SK-N-SH (cell line): ENCODE measurements at places on chromosomes 13 and 19.

DNA sequence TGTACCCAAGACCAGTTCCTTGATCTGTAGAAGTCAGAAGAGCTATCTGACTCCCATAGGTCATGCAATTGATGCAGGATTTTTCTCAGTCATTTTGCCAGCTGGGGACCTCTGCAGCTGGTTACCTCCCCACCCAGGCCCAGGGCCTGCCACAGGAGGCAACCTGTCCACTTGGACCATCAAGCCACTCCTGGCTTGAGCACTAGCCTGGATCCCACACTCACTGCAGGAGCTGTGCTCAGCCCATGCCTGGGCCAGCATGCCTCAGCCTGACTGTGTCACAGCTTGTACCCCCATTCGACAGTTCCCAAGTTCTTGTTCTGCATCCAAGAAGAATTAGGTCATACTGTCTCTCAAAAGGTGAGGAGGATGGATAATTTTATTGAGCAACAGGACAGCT, 189.4 kb downstream of the PCDH17 start:
- no peaks in the 10 kb centered on the region for H3K27me3 ChIP-seq
- no peak overlapping the region for H3K27ac ChIP-seq
- DNase-seq, result no peak
- H3K4me3 ChIP-seq, result no peak overlapping the region
- H3K4me1 ChIP-seq, result no peaks in the 10 kb centered on the region

GRCh38 chr13:98293570-98294142, 116.6 kb upstream of the RNF113B start:
- H3K27ac ChIP-seq, result no peak overlapping the region
- no peak for DNase-seq
- H3K4me3 ChIP-seq, result no peak overlapping the region
- no peaks in the 10 kb centered on the region for H3K27me3 ChIP-seq
- H3K4me1 ChIP-seq, result peaks cover 7% of the 10 kb centered on the region; the same call in 1 of the 2 replicates
- H3K36me3 ChIP-seq, result no peaks in the 10 kb centered on the region

- H3K36me3 ChIP-seq, result no peaks in the 10 kb centered on the region
- H3K27ac ChIP-seq, result no peak overlapping the region
- no peak overlapping the region for H3K4me3 ChIP-seq
- no peak for DNase-seq
- H3K4me1 ChIP-seq, result no peaks in the 10 kb centered on the region
These were observed 35.0 kb downstream of the FLT1 start for GRCh38 chr13:28459911-28460310.

DNA sequence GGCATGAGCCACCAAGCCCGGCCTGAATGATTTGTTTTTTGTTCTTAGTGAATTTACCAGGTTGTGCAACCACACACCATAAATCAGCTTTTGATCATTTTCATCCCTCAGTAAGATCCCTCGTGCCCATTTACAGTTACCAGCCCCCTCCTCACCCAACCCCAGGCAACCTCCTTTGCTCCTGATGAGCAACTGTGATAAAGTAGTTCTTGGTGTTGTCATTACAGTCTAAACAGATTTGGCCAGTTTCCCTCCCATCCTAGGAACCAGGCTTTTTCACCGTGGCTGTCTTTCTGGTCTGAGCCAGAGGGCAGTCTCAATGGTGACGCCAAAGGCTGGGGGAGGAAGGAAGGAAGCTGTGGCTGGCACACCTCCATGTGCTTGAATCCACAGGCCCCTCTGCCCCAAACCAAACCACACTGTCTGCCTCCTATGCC, 61.2 kb upstream of the WDFY2 start:
- no peaks in the 10 kb centered on the region for H3K36me3 ChIP-seq
- DNase-seq, result peak; percentile 45
- H3K4me1 ChIP-seq, result peaks cover 19% of the 10 kb centered on the region
- H3K27ac ChIP-seq, result peak overlapping the region; percentile 43; the same call in 1 of the 2 replicates

DNA sequence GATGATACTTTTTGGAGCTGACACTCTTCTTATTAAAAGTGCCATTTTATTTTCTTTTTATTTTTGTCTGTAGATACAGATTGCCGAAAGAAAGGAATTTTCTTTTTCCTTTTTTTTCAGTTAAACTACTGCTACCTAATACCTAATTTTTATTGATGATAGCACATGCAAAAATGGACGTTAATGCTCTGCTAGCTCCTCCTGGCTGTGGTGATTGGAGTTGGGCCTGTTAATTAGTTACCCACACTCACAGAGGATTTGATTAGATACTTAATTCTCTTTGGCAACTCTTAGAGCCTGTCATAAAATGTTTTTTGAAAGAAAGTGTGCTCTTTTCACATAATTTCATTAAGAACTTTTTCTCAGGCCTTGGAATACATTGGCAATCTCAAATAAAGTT, 366.8 kb downstream of the DCT start:
- no peaks in the 10 kb centered on the region for H3K36me3 ChIP-seq
- no peak for DNase-seq
- no peak overlapping the region for H3K4me3 ChIP-seq

- no peaks in the 10 kb centered on the region for H3K4me1 ChIP-seq
- H3K4me3 ChIP-seq, result no peak overlapping the region
- no peak overlapping the region for H3K27ac ChIP-seq
- no peaks in the 10 kb centered on the region for H3K36me3 ChIP-seq
These were observed 731.0 kb downstream of the SLITRK1 start for GRCh38 chr13:83151308-83151660.

GRCh38 chr13:109243311-109243951, 543.0 kb downstream of the IRS2 start:
- H3K36me3 ChIP-seq, result peaks cover 3% of the 10 kb centered on the region
- DNase-seq, result no peak
- H3K4me3 ChIP-seq, result no peak overlapping the region; the same call in 1 of the 2 replicates
- H3K27ac ChIP-seq, result peak overlapping the region; percentile 83
- no peaks in the 10 kb centered on the region for H3K27me3 ChIP-seq

DNA sequence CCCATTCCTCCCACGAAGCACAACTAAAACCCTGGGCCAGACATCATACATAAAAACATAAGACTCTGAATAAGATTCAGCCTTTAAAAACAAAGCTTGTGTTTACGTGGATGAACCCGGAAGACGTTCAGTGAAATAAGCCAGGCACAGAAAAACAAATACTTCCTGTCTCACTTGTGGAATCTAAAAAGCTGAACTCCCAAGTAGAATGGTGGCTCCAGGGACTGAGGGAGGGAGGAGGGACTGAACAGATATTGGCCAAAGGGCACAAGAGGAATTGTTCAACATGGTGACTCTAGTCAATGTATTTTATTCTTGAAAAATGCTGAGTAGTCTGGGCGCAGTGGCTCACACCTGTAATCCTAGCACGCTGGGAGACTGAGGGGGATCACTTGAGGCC, 35.7 kb upstream of the TPM4 start:
- no peak for DNase-seq
- H3K27me3 ChIP-seq, result peaks cover 2% of the 10 kb centered on the region; the same call in 1 of the 2 replicates
- H3K4me3 ChIP-seq, result no peak overlapping the region

DNA sequence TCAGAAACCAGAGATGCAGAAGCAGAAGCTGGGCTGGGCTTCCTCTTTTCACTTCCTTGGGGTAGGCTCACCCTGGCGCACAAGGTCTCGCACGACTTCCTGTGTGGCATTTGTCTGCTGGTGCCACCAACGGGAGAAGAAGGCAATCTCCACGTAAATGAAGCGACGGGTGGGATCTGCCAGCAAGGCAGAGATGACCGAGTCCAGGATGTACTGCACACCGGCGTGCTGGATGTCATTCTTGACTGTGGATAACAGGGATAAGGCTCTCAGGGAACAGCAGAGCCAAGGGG, 1.3 kb downstream of the MAN2B1 start:
- no peaks in the 10 kb centered on the region for H3K27me3 ChIP-seq
- peaks cover 11% of the 10 kb centered on the region; the same call in 1 of the 2 replicates for H3K36me3 ChIP-seq
- DNase-seq, result no peak
- no peaks in the 10 kb centered on the region for H3K4me1 ChIP-seq
- no peak overlapping the region for H3K27ac ChIP-seq
